Naive thymus-derived CD8-positive, alpha-beta T cell (primary cell): ENCODE measurements at places on chromosomes 1 and 21. TPM values are rescaled to one million over a fixed set of nuclear protein-coding genes. Genes with fewer than 3 reads are reported as not detected.
A peak's percentile ranks its signal among the peaks of the same experiment; 100 is the strongest.

GRCh38 chr1:62356257-62356835, 37.1 kb upstream of the KANK4 start:
- DNase-seq = no peak

GRCh38 chr1:89821322-89822108, 683 bp downstream of the LRRC8D start:
- peak; percentile 65 for DNase-seq

- no peak for DNase-seq
These were observed 10.3 kb downstream of the GPN2 start for GRCh38 chr1:26879793-26880192.

DNA sequence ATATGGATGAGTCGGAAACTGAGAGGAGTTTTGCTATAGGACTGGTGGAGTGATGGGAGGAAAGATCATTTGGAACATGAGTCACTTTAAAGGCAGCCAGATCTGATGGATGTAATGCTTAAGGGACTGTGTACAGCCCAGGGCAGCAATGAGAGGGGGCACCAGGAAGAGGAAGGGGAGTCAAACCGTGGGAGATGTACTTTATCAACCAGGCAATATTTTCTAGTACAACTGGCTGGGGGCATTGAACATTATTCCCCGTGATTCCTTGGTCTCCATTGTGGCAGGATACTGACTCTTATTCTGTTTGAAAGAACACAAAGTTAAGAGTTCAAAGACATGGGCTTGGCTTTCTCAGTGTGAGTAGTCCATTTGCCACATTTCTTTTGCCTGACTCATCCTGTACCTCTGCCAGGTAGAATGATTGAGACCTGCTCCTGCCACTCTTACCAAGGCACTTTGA, 268.2 kb upstream of the NR5A2 start:
- DNase-seq = no peak

GRCh38 chr1:214075999-214076707, 88.4 kb downstream of the PROX1 start:
- no peak for DNase-seq

GRCh38 chr1:9280015-9280860, 12.5 kb upstream of the SPSB1 start:
- no peak for DNase-seq

GRCh38 chr1:221778125-221778524, 36.2 kb upstream of the DUSP10 start:
- DNase-seq = no peak

DNA sequence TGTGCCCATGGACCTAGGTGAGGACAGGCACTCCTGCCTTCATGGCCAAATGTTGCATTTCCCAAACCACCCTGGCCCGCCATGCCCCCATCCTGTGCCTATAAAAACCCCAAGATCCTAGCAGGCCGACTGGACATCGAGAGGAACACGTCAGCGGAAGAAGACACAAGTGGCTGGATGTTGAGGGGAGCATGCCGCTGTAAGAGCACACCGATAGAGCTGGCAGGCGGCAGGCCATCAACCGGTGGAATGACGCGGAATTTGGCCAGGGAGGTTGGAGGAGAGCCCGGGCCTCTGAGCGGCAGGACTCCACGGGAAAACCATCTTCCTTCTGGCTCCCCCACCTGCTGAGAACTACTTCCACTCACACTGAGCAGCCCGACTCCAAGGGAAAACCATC, 361.1 kb upstream of the TMPRSS15 start:
- DNase-seq = no peak

DDAH1 gene
- polyA plus RNA-seq = not detected

ITLN2 gene
- polyA plus RNA-seq = not detected

FCRL4 gene
- not detected for polyA plus RNA-seq

LRRC7 gene
- polyA plus RNA-seq = 0.19 TPM
